ENCODE measurements at places on chromosomes 7 and 10.

DNA sequence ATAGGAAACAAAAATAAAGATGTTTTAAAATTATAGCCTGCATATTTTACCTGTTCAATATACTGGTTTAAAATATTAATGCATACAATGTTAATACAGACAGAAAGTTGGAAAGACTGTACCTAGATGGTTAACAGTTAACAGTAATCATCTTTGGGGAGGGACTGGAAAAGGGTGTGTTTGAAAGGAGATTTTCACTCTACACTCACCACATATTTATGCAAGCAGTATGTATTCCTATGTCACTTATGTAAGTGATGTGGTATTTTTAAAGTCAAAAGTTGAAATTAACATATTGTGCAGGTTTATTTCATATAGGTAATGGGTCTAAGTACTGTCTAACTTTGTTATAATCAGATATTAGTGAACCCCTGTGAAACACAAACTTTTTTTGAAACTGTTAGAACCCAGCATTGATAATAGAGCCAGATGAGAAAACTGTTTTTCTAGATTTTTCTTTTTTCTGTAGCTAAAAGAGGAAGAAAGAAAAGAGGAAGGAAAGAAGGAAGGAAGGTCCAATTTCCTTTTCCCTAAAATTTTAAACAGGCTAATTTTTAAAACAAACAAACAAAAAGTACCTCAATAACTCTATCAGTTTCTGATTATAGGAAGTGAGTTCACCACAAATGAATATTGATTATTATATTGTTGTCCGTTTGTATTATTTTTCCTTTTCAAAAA, 9.0 kb upstream of the STARD3NL start:
- DNase-seq = no peak

GRCh38 chr7:137920637-137921399, 74.0 kb upstream of the DGKI start:
- DNase-seq = no peak

DNA sequence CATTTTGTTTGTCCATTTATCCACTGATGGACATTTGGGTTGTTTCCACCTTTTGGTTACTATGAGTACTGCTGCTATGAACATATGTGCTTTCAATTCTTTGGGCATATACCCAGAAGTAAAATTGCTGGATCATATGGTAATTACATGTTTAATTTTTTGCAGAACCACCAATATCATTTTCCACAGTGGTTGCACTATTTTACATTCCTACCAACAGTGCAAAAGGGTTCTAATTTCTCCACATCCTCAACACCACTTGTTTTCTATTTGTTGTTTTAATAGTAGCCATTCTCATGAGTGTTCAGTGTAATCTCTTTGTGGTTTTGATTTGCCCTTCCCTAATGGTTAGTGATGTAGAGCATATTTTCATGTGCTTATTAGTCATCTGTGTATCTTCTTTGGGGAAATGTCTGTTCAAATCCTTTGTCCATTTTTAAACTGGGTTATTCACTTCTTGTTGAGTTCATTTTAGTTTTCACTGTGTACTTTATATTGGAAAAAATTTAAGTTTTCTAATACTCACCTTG, 101.9 kb downstream of the HIBADH start:
- DNase-seq = no peak

- no peak for DNase-seq
Measured at GRCh38 chr10:115046686-115047236, 46.4 kb upstream of the ATRNL1 start.

DNA sequence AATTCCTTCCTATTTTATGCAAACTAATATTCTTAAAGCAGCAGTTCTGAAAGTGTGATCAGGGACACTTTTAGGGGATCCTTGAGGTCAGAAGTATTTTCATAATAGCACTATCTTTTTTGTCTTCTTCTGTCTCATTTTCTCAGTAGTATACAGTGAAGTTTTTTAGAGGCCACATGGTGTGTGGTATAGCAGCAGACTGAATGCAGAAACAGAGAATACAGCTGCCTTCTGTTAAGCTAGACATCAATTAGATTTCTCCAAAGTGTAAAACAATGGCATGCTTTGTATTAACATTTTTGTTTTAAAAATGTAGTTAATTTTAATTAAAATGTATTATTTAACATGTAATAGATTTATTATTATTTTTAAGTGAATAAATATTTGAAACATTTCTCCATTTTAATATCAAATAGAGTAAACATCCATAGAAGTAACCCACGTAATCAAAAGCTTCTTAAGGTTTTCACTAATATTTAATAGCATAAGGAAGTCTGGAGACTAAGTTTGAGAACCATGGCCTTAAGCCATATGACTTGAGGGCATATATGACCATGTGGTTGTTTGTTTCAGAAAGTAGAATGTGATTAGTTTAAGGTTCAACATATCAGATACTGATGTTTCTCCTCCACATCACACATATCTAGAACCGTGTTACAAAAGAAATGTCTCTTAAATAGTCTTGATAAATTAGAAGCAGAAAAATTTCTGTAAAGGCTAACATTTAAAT, 94.0 kb downstream of the PRKG1 start:
- no peak for DNase-seq

DNA sequence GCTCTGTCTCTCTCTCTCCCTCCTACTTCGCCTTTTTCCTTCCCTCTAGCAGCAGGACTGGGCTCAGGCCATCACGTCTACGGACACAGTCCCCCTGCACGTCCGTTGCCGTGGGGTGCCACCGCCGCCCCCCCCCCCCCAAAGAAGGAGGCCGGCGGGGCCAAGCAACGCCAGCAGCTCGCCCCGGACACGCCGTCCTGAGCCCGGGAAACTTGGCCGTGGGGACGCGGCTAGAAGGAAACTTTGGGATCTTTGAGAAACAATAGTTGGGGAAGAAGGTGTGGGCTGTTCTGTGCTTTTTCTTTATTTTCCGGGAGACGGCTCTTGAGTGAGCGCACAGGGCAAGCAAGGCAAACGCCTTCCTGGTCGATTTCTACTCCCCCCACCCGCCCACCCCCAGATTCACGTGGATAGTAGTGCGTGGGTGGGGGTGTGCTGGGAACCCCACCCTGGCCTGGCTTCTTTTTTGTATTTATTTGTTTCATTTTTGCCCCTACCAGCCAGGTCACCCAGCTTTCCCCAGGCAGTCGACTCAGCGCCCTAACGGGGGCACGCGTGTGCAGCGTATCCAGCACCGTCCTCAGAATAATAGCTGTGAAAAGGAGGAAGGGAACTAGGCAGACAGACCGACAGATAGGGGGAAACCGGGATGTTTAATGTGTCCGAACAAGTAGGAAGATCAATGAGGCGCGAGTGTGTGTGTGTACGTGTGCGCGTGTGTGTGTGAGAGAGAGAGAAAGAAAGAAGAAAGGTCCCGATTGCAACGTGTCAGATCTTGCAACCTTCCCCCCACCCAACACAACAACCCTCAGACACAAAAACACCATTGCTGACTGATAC, 1.4 kb downstream of the MXI1 start:
- DNase-seq = no peak

DNA sequence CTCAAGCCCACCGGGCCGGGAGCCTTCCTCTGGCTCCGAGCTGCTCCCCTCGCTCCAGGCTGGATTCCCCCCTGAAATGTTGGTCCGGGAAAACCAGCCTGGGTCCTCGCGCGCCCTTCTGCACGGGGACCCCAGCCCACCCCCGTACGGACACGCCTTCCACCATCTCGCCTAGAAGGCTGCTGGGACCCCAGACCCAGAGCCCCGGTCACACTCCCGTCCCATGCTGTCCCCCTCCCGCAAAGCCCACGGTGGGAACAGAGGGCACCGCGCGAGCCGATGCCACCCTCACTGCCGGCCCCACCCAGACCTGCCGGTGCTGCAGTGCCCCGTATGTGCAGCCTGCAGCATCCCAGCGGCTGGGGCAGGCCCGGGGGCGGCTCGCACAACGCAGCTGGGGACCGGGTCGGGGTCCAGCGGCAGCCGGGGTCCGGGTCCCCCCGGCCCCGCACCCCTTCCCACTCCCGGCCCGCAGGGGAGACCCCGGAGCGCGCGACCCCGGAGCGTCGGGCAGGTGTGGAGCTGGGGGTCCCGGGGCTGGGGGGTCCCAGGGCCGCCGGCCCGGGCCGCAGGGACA, 871 bp downstream of the SPOCK2 start:
- DNase-seq = no peak

DNA sequence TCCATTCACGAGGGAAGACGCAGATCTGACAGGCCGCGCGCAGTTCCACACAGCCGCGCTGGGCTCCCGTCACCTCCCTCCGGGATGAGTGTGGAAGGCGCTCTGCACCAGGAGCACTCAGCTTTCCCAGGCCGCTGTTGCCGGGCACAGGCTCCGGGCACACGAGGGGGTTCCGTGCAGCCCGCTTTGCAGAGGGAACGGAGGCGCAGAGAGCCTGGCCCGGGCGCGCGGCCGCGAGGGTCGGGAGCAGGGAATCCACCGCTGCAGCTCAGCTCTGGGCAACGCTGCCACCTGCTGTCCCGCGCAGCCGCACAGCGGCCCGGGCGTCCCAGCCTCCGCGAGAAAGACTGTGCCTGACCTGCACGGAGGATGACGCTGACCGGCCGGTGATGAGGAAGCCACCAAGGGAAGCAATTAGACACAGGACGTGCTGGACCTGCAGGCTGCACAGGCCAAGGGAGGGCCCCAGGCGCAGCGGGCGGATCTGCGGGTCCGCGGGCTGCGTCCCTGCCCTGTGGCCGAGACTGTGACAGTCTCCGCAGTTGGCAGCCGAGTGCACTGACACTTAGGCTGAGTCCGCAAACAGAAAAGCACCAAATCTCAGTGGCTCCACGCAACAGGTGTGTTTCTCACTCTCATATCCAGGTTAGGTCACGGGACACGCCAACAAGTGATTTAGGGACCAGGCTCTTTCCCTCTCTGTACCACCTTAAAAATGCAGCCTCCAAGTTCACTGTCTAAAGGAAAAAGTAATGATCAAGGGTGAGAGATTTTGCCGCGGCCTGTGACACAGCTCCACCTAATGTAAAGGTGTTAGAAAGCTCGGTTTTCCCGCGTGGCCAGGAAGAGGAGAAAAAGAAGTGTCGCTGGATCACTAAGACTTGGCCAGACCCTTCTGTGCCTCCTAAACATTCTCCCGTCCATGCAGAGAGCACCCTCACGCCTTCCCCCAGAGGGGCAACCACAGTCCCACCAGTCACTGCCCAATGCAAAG, 94.5 kb downstream of the SEC61G start:
- peak; percentile 64 for DNase-seq

- DNase-seq = no peak
Measured at GRCh38 chr7:131943646-131944045, 387.2 kb upstream of the PODXL start.

DNA sequence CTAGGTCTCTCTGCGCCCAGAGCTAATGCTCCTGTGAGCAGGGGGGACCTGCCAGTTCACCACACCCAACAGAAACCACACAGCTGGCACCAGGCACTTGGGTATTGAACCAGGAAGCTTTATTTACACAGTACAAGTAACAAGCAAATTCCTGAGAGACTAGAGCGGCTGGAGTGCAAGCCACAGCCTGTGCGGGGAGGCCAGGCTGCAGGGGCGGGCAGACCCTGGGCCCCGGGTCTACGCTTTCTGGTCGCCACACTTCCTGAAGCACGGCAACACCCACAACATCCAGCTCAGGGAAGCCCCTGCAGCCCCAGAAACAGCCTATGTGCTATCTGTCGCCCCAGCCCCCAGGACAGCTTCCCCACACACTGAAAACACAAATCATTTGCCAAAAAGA, 125.0 kb downstream of the FAM53B start:
- no peak for DNase-seq

GRCh38 chr10:77987671-77988255, 41.6 kb downstream of the POLR3A start:
- DNase-seq = no peak

DNA sequence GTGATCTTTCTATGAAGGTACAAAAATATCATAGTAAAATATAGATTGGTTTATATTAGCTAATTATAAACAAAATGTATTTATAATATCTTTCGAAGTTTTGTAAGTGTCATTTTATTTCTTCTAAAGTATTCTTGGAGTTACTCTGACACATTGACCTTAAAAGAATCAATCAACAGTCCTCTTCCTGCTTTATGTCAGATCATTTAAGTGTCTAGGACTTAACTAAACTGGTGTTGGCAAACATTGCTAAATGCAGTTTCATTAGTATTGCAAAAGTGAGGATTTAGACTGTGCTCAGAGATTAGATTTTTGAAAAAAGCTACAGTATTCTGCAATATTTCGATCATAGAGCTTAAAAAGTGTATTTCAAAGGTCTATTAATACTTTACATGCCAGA, 10.3 kb downstream of the GLCCI1 start:
- DNase-seq = no peak

- DNase-seq = no peak
Measured at GRCh38 chr7:68166525-68166924, 1169.9 kb downstream of the TYW1 start.

GRCh38 chr10:119370111-119370741, 162.9 kb downstream of the GRK5 start:
- no peak for DNase-seq

DNA sequence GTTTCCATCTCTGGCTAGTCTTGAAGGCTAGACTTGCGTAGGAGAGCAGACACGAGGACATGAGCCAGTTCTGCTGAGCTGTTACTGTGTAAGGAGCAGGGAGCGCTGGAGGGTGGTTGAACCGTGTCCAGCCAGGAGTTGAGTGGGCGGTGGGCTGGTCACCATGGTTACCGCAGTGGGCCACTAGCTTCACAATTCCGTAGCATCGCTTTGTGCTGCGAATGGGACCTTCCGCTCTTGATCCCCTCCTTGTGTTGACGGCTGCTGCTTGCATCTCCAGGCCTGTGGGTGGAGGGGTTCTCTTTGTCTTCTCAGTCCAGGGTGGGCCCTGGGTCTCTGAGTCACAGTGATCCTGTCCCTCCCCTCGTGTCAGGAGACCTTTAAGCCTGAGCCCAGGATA, 49.4 kb upstream of the OCM start:
- DNase-seq = peak; percentile 70

DNA sequence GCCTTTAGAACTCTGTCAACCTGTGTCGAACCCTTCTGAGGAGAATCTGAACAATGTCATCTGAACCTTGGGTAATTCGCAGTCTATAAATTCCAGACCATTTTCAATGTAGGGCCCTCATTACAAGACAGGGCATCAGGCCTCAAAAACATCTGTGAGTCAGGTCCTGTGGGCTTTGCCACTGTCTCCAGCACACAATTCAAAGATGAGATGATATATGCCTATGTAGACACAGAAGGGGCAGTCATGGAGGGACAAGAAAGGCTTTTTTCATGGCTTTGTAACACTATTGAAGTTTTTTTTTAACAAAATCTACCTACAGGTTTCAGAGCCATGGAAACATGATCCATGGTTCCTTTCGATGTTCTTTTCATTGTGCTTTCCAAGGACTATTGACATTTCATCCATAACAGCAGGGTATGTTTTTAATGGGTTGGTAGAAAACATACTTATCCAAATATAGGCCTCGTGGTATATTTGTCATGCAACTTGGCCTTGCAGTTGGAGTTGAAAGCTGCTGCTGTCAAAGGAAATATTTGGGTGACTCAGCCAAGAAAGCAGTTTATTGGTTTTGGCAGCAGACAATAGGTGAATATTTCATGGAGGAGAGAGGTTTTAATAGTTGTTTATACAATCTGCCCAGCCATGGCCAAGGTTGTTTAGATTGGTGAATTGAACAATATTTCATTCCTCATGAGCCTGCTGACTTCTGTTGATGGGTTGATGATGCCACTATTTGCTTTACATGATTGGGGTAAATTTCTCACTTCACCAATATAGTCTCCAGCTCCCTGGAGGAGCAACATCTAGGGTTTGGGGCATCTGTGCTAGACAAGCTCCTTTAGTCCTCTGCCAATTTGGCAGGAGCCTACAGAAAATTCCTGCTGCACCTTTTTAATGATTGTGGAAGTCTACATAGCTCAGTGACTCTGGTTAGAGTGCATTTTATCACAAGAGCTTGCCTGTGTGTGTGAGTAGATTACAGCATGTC, 158.4 kb upstream of the TMEM72 start:
- DNase-seq = no peak

- no peak for DNase-seq
Measured at GRCh38 chr10:73857446-73857845, 16.9 kb downstream of the CAMK2G start.

- DNase-seq = no peak
Measured at GRCh38 chr10:21832821-21833130, 170.8 kb downstream of the DNAJC1 start.

All from neuronal stem cell (in vitro differentiated cells).